ENCODE measurements at places on chromosomes 4 and X.
A peak's percentile ranks its signal among the peaks of the same experiment; 100 is the strongest.

GRCh38 chr4:105896984-105897775, 1.9 kb downstream of the NPNT start:
- no peak for DNase-seq

- DNase-seq, result no peak
These were observed 236.6 kb downstream of the DCHS2 start for GRCh38 chr4:154254999-154255398.

- DNase-seq, result no peak
These were observed 54.7 kb downstream of the AMER1 start for GRCh38 chrX:64150775-64151174.

GRCh38 chr4:166657261-166657660, 577.0 kb downstream of the SPOCK3 start:
- DNase-seq, result no peak

- peak; percentile 47 for DNase-seq
These were observed 450.0 kb downstream of the ANKRD50 start for GRCh38 chr4:124262211-124263179.

All from head of caudate nucleus (tissue), 42 donors.